Cerebellum (tissue), 4 donors: ENCODE measurements at places on chromosomes 5 and 9.

DNA sequence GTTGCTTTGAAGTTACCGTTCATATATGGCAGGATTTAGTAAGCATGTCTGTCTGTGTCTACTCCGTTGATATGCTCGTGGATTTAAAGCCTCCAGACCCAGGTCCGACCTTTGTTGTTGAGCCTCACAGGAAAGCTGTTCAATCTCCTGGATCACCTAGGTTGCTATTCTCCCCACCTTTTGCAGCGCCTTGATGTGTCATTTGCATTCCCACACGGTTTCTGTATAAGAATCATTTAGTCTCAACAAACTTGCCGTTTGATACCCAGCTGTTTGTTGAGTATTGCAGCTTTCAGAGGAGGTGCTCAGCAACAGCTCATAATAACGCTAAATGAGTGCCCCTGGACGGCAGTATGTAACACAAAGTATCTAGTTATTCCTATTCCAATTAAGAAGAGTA, 1.2 kb upstream of the ADGRV1 start:
- DNase-seq = no peak

DNA sequence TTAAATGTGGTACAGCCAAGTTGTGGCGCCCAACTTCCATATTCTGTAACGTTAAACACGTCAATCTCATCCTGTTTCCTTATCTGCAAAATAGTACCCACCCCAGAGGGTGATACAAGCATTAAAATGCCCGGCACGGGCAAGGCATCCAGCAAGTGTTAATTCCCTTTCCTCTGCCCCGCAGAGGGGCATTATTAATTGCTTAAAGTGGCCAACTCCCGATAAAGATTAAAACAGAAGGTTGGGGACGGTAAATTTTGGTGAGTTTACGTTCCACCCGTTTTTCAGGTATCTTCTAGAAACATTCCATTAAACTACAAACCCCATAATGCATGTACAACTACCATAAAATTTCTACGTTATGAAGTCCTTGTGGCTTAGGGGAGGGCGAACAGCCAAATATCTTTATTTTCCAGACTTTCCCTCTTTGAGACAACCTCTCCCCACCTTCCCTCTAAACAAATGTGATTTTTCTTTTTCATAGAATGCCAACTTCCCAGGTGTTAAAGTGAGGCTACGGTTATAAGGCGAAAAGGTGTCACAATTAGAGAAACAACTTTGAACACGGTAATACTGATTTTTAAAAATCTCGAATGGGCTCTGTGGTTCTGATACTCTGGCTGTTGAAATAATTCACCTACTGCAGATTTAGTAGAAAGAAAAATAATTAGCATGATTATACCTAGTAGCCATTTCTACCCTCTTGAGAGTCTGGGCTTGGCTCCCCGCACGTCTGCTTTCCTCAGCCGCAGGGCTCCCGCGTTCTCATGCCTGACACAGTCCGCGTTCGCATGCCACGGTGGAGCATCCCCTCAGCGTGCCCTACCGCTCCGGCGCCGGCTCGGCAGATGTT, 1.2 kb upstream of the GPBP1 start:
- DNase-seq = peak; percentile 38

GRCh38 chr5:77946381-77947040, 170.4 kb upstream of the TBCA start:
- no peak for DNase-seq

GRCh38 chr5:119269061-119269944, 86.5 kb upstream of the TNFAIP8 start:
- peak; percentile 6 for DNase-seq

DNA sequence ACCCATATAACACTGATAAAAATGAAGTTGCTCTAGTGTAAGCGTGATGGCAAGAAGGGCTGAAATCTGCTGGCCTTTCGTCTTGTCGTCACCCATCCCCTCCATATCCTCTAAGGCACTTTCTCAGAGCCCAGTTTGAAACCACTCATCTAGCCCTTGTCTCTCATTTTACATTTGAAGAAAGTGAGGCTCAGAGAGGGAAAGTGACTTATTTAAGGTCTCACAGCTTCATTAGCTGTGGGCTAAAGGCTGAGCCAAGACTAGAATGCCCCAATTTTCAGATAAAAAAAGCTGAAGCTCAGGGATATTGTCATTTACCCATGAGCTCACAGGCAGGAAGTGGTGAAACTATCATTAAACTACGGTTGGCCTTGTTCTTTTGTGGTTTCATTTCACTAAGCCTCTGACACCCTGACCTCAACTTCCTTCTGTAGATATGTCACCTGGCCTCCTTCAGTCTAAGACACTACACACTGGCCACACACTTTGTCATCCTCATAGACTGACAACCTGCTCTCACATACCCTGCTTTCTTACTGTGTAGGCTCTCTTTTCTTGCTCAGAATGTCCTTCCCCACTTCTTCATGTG, 176.7 kb upstream of the DMAC1 start:
- no peak for DNase-seq

GRCh38 chr9:113349445-113350094, at the start of gene BSPRY:
Gene BSPRY (plus strand): TSS chr9:113349541. CDS start chr9:113349580, 39 bp downstream.
- peak; percentile 26 for DNase-seq

GRCh38 chr5:7910738-7911428, 41.9 kb downstream of the MTRR start:
- DNase-seq = no peak

- peak; percentile 15 for DNase-seq
Observed at GRCh38 chr5:7261049-7261448, 134.9 kb upstream of the ADCY2 start.

- DNase-seq = no peak
Observed at GRCh38 chr5:16862777-16863176, 73.3 kb downstream of the MYO10 start.

DNA sequence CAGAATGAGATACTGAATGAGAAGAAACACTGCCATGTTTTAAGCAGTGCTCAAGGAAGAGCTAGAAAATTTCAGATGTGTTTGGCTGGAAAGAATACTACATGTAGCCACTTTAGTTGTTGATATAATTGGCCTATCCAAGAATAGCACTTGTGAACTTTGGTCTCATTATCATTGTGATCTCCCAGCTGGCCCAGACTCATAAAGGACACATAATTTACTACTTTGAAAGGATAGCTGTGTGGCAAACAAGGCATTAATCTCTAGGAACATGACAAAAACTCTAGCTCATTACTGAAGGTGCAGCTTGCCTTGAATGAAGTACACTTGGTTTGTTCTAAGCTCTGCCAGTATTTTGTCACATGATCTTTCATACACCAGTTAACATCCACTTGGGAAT, 356.3 kb downstream of the CSNK1G3 start:
- DNase-seq = no peak

- DNase-seq = no peak
Observed at GRCh38 chr5:150665044-150665443, 4.0 kb downstream of the MYOZ3 start.

- DNase-seq = no peak
Observed at GRCh38 chr5:176664886-176665285, 17.6 kb downstream of the TSPAN17 start.

- no peak for DNase-seq
Observed at GRCh38 chr5:78781611-78782286, 133.2 kb upstream of the LHFPL2 start.

DNA sequence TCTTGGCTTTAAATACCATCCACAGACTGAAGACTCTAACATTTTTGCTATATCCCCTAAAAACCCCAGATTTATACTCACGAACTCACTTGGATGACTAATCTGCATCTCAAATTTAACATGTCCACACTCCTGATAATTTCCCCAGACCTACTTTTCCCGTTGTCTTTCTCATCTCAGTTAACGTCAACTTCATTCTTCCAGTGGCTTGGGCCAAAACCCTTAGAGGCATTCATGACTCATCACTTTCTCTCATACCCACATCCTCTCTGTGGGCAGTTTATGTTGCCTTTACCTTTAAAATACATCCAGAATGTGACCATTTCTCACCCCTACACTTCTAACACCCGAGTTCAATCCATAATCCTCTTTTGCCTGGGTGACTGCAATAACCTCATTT, 96.7 kb downstream of the EDIL3 start:
- DNase-seq = no peak

GRCh38 chr5:113447498-113448050, 12.8 kb upstream of the TSSK1B start:
- DNase-seq = peak; percentile 66

DNA sequence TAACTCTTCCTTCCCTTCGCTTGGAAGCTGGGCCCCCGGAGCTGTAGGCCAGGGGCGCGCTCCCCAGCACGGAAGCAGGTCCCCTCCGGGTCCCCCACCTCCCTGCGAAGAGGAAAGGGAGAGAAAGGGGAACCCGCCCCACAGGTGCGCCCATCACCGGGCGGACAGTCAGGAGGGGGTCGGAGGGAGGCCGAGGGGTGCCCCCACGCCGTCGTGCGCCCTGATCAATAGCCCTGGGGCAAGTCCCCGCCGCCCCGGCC, 793 bp downstream of the AGPAT2 start:
- DNase-seq = no peak

GRCh38 chr5:87872986-87873385, 395.7 kb downstream of the TMEM161B start:
- no peak for DNase-seq

DNA sequence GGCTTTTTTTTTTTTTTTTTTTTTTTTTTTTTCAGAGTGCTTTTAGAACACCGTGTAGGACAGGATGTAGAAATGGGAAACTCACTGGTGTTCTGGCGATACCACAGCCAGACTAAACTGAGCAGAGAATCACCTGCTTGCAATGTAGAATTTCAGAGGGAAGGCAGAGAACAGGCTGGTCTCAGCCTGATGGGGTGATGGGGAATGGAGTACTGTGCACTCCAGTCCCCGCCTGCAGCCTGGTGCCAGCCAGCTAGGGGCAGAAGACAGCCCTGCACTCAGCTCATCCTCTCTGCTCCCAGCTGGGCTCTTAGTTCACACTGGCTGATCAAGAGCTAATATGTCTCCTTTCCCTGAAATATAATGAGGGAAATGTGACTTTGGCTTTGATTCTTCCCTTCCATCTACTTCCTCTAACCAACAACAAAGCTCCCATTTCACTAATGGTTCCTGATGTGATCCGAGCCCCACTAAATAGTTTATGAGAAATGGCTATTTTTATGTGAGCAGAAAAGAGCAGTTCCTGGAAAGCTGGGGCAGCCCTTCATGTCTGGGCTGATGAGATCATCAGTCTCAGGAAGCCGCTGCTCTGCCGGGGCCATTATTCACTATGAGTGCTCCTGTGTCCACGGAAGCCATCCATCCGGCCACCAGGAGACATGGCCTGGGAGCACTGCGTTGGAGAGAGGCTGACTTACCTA, 209.7 kb downstream of the GADD45G start:
- no peak for DNase-seq

- no peak for DNase-seq
Observed at GRCh38 chr5:150284311-150284710, 5.3 kb downstream of the CAMK2A start.

- DNase-seq = no peak
Observed at GRCh38 chr9:81431641-81432040, 257.7 kb downstream of the TLE1 start.

- no peak for DNase-seq
Observed at GRCh38 chr9:121478816-121479676, 20.6 kb downstream of the GGTA1 start.

- DNase-seq = no peak
Observed at GRCh38 chr9:1916095-1916494, 99.1 kb upstream of the SMARCA2 start.

DNA sequence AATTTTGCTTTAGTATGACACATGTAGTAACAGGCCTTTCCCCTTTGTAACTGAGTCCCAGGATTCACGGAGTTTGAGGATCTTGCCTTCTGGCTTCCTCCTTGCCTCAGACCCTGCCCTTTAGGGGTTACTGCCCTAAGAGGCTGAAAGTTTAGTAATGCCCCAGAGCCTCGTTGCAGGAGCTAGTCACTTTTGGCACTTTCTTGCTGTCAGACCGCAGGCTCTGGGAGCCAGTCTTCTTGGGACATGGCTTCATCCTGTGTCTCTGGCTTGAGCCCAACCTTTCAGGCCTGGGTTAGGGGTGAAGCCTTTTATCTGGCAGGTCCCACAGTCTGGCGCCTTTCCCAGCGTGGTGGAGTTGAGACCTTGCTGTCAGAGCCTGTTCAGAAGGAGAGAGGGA, 185.6 kb upstream of the DMRT1 start:
- no peak for DNase-seq

GRCh38 chr5:36755342-36755741, 121.2 kb upstream of the NIPBL start:
- DNase-seq = no peak

DNA sequence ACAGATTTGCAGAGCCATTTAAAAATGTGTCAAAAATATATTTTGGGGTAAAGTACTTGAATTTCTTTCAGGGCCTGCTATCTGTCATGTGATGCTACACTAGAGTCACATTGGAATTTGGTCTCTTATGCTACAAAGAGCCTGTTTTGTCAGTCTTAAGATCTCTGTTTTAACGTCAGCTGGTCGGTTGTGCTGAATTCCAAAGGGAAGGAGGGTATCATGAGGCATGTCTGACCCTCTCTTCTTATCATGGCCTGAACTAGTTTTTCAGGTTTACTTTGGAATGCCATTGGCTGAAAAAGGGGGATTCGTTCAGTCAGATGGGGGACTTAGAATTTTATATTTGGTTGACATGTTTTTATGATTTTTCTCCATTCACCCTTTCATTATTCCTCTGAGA, 290.6 kb downstream of the CD180 start:
- no peak for DNase-seq

- no peak for DNase-seq
Observed at GRCh38 chr5:140678993-140679392, 5.6 kb upstream of the DND1 start.

DNA sequence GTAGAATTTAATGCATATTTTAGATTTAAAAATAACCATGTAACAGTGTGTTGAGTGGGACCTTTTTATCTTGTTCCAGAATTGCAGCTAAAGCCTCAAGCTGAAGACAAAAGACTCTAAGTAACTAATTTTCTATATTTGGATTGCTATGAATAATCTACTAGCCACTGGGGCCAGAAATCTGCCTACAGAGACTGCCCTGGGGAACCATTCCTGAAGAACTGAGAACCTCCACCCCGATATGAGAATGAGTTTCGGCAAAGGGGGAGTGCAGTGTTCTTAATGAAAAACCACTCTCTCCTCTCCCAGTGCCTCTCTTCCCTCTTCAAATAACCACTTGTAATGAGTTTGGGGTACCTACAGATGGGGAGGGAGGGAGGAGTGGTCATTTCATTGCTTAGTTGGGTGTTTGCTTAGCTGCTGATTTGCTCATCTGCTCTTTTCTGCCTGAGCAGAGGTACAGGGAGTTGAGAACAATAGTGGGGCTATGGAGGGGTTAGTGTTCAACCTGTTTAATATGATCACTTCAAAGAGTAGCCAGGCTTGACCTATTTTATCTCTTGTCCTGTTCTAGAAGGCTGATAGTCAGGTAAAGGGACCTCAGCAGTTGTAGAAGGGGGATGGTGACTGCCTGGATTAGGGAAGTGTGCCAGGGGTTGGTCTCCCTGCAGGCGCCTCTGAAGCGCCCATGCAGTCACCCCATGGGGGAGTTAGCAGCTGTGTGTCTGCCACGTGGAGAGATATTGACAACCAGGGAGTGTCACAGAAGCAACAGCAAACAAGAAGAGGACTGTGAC, 47.7 kb downstream of the ATG10 start:
- no peak for DNase-seq

DNA sequence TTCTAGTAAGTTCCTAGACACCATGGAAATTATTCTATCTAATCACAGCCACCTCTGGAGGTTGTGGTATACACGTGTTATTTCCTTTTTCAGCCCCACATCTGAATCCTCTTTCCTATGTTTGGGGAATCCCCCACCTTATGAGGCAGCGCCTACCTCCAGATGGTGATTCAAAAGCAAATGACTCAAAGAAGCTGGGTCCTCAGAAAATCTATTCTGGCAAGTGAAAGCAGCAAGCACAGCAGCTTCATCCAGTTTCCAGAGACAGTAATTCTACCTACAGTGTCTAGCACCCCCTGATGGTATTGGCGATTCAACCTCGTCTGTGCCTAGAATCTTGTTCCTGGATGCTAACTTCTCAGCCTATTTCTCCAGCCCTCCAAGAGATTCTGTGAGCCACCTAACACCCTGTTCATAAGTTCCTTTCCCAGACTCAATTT, 43.0 kb downstream of the STRBP start:
- no peak for DNase-seq
